Stimulated activated CD4-positive, alpha-beta T cell treated with anti-CD3 and anti-CD28 coated beads, Interleukin-4, amount 100 ng/mL, for 24 hours (primary cell): ENCODE measurements at places on chromosomes 3 and 15.

DNA sequence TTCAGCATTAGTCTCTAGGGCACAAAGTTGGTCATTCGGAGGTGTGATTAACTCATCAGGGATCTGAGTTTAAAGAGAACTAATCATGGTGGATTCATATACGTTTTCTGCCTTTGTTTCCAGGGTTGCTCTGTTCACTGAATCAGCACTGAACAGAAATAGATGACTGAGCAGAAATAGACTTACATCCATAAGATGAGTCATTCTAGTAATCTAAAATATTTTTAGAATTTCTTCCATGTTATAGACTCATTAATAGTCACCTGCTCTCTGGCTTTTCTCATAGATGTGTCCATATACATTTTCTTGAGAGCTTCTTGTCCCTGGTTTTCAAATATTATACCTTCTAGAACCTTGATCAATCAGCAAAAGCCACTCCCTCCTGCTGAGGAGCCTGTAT, 837.6 kb upstream of the DPPA4 start:
- DNase-seq = no peak

DNA sequence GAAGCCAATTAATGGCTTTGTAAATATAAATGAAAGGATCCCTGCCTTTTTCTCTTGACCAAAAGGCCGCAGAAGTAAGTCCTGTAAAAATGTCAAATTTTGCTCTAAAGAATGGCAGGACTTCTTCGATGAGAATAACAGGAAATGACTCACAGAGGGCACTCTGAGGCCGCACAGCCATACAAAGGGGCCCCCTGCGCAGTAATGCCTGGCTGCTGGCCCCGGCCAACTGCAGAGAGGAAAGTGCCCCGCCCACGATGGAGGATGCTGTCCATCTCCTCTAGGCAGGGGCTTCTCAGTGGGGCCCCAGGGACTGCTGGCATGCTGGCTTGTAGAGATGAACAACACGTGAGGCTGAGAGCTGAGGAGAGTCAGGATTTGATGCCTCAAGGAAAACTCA, 18.1 kb upstream of the SCN10A start:
- peak; percentile 17 for DNase-seq

GRCh38 chr15:80173022-80173759, 20.4 kb downstream of the FAH start:
- DNase-seq = peak; percentile 74

- DNase-seq = no peak
Measured at GRCh38 chr3:172268425-172268824, 179.8 kb downstream of the GHSR start.

GRCh38 chr3:70981231-70981880, 602.2 kb downstream of the FOXP1 start:
- no peak for DNase-seq

- DNase-seq = no peak
Measured at GRCh38 chr15:63186065-63186464, 3.3 kb upstream of the RAB8B start.

DNA sequence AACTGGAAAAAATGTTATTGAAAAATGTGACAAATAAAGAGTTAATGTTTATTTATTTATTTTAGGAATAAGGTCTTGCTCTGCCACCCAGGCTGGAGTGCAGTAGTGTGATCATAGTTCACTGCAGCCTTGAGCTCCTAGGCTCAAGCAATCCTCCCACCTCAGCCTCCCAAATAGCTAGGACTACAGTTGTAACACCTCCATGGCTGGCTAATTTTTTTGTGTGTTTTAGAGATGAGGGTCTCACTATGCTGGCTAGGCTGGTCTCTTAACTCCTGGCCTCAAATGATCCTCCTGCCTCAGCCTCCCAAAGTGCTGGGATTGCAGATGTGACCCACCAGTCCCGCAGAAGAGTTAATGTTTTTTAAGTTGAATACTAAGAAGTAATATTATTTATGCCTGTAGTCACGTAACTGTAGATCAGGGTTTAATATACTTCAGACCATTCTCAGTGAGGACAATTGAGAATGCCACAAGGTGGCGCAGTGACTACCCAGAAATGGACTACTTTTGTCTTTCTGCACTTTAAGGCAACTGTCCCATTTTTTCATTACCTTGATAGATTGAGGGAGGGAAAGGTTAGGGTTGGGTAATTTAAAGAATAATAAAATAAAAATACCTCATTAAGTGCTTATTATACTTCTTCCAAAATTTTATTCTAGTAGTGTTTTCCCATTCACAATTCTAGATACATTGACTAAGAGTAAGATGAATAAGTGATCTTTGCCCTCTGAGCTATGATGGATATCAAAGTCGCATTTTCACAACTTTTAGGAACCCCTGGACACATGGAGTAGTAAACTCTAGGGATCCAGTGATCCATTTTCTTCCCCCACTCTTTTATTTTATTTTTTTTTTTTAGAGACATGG, 6.0 kb downstream of the MUC13 start:
- DNase-seq = peak; percentile 60

DNA sequence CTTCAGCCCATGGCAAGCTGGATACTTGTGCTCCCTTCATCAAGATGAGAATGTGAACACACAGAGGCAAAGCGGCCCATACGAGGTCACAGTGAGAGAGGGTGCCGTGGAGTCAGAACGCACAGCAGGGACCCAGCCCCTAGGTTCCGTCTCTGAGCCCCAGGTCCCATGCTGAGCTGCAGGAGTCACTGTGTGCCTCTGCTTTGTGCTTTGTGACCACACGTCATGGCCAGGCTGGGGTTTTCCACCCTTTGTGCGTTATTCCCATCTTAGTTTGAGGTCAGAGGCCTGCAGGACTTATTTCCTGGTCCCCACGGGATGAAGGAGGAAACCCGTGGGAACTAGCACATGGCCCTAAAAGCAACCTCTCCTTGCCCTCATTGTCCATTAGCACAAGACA, 140.3 kb downstream of the TJP1 start:
- DNase-seq = no peak

- no peak for DNase-seq
Measured at GRCh38 chr3:152849996-152850578, 15.2 kb downstream of the P2RY1 start.
